Activated CD8-positive, alpha-beta memory T cell treated with anti-CD3 and anti-CD28 coated beads, Interleukin-2, amount 50 U/mL, for 4 hours (primary cell): ENCODE measurements at places on chromosomes 16 and 17.

DNA sequence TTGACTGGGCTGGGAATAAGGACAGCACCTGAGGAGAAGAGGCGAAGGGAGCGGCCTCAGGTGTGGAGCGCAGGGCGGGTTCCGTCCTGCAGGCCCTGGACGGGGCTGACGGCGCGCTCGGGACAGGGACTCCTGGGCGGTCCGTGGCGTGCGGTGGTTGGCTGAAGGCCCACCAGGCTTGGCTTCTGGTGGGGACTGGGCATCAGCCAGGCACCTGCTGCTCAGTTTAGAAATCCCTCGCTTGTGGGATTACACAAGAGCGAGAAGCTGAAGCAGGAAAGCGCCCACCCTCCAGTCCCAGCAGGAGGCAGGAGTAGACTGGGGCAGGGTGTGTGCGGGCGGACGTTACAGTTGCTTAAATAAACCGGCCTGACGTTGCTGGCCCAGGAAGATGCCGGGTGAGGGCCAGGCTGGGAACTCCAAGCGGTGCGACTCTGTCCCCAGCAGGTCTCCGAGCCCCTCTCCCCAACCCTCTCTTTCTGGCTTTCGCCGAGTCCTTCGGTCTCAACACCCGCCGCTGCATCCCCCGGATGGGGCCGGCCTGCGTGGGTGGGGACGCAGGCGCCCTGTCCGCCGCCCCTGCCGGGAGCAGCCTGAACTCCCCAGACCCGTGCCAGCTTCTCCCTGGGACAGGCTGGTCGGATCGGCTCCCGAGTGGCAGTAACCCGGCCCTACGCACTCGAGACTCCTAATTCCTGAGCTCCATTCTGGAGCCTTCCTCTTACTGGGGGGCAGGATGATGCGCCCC lies 639 bp downstream of the MIF4GD start:
- DNase-seq: peak; percentile 50

DNA sequence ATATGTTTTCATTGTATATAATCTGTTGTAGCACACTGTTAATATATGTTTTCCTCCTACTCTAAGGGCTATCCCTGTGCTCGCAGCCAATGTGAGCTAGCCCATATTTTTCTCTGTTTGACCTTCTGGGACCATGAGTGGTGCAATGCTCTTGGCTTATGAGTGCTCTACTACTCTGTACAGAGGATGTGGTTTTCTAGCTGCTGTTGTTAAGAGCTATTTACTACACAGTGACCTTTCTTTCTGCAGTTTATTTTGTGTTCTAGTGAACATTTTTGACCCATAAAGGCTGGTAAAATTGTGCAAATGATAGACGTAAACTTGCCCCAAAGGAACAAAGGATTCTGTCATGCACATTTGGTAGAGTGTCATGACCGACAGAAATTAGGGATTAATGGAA lies 84.1 kb upstream of the CPHXL start:
- no peak for DNase-seq

- no peak for DNase-seq
These were observed 7.2 kb downstream of the MPO start for GRCh38 chr17:58273453-58274104.

GRCh38 chr16:89613231-89613953 lies at the start of gene DPEP1:
TSS of gene DPEP1 (plus strand) at chr16:89613642. CDS start at chr16:89630411, 16,769 bp downstream.
- DNase-seq: no peak

- DNase-seq: no peak
These were observed 84.7 kb downstream of the IRX5 start for GRCh38 chr16:55015181-55015913.

DNA sequence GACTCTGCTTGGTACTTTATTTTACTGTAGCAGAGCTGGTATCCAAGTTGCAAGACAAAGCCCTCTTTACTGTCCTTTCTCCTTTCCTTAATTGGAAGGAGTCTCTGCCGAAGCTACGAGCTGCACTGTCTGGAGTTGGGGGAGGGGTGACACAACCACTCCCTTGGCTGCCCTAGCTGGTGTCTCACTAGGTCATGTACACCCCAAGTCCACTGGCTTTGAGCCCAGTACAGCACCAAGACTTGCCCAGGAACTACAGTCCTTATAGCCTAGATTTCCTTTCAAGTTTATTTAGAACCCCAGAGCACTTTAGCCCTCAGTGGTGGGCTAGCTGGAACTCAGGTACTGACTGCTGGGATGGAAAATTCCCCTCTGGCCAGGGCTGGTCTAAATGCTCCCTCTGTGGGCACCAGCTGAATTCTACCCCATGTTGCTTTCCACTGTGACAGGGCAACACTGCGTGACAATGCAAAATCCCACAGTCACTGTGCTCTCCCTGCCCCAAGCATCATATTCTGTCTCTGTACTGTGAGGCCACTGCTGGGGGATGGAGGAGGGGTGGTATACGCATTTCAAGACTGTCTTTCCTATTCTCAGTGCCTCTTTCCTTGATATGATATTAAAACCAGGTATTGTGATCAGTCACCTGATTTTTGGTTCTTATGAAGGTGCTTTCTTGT lies 18.4 kb downstream of the EFCAB5 start:
- DNase-seq: no peak
